NK-92 treated with Interleukin-12 subunit alpha and Interleukin-12 subunit beta, amount 100 ng/mL, for 24 hours (cell line): ENCODE measurements at places on chromosomes 3 and 15.

DNA sequence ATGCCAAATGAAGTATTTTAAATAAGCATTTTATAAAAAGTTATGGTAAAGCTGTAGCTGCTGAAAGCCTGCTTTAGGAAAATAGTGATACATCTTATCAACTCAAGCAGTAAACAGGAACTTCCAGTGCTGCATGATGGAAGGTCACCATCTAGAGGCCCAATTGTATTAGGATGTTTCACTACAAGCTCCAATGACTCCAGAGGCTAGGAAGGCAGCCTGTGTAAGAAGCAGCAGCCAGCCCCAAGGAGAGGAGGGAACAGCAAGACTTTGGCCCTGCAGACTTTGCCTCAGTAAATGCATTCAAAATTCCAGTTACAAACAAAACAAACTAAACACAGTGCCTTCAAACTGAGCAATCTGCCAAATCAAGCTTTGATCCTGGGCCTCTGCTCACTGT is 32.1 kb downstream of the ILDR1 start:
- no peak for DNase-seq

DNA sequence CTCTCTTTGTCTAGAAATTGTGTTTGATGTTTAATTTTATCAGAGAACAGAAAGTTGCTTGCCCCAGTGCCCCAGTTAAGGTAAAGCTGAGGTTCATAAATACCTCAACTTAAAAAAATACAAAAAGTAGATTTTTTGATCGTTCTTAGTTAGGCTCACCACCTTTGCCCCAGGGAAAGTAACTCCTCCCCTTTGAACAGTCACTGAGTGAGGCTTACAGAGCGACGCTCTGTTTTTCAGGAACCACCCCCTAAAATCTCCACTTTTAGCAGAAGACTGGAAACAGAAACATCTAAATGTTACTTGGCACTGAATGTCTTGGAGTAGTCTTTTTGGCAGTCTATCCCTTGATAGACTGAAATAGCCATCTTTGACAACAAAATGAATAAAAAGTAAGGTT is 24.9 kb downstream of the BLM start:
- DNase-seq, result no peak

- no peak for DNase-seq
Measured at GRCh38 chr15:64856429-64857145, 14.9 kb downstream of the PLEKHO2 start.

DNA sequence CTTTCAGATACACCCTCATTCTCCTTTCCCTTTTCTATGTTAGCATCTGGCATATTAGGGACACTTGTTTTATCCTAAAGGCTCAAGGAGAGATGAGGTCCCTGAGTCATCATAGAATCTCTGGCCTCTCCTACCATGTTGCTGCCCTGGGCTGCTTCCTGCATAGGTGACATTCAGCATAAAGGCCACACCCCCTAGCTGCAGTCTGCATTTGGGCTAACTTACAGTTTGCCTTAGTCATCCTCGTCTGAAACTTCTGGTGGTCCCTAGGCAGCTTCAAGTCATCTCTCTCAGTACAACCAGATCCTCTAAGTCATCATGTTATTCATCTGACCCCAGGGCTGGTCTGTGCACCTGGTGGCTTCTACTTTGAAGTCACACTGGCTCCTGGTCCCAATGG is 982.7 kb upstream of the NR2F2 start:
- peak; percentile 26 for DNase-seq

DNA sequence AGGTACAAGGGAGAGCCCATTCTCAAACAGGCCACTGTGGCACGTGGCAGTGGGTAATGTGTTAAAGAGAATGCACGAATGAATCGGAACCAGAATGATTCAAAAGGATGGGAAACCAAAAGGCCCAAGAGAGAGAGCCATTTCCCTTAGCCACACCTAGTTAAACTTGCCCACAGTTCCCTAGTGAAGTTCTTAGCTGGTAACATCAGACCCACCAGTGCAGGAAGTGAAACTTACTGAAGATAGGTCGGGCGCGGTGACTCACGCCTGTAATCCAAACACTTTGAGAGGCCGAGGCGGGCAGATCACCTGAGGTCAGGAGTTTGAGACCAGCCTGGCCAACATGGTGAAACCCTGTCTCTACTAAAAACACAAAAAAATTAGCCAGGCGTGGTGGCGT is 97.1 kb downstream of the MEX3B start:
- no peak for DNase-seq

- DNase-seq, result peak; percentile 63
Measured at GRCh38 chr15:40367686-40368611, 9.9 kb downstream of the DISP2 start.

- DNase-seq, result no peak
Measured at GRCh38 chr15:65940618-65940909, 71.3 kb downstream of the RAB11A start.

DNA sequence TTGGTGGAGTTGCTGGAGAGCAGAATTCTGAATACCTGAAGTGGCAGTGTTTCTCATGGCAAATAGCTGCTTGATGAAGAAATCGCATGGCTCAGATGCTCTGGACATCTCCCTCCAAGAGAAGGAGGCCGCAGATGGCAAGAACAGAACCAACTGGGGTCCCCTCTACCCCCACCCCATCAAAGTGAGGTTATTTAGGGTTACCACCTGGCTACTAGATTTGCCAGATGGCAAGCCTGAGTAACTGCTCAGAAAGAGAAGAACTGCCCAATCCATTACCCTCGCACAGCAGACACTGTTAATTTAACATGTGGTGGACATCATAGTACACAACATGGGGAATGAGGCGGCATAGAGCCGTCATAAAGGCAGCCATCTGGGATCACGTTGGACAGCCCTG is 30.5 kb upstream of the LIPC start:
- DNase-seq, result no peak

DNA sequence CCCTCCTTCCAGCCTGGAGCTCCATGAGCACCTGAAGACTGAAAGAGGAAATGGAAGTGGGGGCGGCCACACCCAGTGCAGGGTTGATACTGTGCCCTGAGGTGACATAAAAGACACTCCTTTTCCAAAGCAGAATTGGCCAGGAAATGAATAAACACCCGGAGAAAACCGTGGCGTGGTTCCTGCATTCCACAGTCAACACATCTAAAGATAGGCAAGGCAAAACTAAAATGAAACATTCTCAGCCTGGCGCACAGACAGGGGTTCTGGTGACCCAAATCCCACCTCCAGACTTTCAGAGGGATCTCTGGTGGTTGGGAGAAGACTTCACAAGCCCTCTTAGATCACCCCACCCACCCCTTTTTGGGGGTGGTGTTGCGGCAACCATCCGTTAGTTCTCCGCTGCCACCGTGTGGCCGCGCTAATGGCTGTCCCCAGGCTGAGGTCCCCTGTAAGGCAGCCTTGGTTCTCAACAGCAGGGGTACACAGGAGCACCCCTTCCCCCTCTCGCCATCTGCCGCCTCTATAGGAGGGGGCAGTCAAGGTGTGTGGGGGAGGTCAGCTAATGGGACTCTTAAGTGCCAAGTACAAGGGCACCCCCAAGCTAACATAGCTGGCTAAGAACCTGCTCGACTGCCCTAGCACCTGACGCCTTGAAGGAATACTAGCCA is 2.5 kb upstream of the MST1R start:
- DNase-seq, result no peak

- no peak for DNase-seq
Measured at GRCh38 chr3:141928631-141929270, 52.3 kb downstream of the ATP1B3 start.

DNA sequence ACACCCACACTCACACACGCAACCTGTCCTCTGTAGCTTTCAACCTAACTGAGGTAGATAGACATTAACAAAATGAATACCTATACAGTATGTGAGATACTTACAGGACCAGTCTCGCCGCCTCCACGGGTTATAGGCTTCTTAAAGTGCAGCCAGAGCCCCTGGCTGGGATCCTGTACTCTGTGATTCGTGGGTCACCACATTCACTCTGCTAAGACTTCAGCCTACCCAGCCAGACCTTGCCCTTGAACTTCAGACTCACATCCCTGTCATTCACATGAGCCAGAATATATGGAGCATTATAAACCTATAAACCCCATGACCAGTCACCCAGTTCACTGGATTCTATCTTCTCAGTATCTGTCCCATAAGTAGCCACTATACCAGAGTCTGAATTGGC is 1.4 kb downstream of the DLEC1 start:
- no peak for DNase-seq

DNA sequence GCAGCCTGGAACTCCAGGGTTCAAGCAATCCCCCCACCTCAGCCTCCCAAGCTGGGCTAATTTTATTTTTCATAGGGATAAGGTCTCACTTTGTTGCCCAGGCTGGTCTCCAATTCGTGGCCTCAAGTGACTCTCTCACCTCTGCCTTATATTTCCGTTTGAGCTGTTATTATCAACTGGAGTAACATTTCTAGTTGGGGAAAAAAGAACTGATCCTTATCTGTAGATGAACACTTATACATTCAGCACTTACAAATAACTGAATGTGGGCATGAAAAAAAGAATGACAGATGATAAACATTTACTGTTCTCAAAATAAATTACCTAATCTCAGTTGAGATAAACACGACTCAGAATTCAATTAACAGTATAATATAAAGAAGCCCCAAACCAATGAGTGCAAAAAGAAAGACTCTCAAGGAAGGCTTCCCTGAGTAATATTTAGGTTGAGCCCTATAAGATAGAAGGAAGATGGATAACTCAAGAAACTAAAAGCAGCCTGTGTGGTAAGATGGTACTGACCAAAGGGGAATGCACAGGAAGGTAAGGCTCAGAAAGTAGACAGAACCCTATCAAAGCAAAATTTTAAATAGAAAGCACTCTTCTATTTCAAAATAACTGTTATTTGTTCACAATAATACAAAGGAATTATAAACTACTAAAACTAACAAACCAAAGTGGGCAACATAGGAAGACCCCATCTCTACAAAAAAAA is 11.8 kb downstream of the UBE3A start:
- DNase-seq, result no peak

- no peak for DNase-seq
Measured at GRCh38 chr3:126685493-126685892, 18.5 kb upstream of the CHCHD6 start.

- DNase-seq, result no peak
Measured at GRCh38 chr15:36756707-36757106, 177.3 kb downstream of the CDIN1 start.

- no peak for DNase-seq
Measured at GRCh38 chr3:157931517-157931916, 174.7 kb downstream of the SHOX2 start.

- no peak for DNase-seq
Measured at GRCh38 chr15:49247556-49248110, 77.6 kb downstream of the GALK2 start.

DNA sequence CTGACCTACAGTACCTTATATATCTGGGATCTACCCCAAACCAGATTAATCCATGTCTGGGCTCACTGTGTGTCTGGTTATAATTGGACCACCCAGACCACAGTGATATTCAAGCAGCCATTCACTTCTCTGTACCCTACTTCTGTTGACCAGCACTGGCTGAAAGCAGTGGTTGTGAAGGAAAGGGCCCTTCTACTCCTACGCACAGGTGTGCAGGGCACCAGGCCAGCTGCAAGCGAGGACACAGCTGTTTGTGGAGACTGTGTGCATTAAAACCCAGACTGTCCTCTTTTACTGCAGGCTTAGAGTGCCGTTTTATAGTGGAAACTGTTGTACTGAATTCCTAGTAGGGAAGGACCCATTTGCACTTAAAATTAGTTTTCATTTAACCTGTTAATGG is 29.5 kb downstream of the CTDSPL start:
- no peak for DNase-seq

- no peak for DNase-seq
Measured at GRCh38 chr15:33309602-33310276, 1.0 kb upstream of the RYR3 start.

DNA sequence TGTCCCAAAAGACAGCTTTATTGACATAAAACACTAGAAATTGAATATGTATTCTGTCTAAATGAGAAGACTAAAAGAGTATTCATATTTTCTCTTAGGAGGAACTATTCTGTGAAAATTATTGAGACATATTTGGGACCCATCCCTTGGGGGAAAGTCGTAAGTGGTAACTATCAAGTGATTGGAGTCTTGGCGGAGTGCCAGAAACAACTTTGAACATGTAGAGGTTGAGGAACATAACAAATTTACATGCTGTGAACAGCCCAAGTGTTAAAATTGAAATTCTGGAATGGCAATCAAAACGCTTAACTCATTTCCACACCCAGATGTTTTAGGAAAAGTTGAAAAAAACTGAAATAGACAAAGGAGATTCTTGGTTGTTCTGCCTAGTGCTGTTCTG is 1034.6 kb downstream of the NSUN3 start:
- DNase-seq, result no peak

DNA sequence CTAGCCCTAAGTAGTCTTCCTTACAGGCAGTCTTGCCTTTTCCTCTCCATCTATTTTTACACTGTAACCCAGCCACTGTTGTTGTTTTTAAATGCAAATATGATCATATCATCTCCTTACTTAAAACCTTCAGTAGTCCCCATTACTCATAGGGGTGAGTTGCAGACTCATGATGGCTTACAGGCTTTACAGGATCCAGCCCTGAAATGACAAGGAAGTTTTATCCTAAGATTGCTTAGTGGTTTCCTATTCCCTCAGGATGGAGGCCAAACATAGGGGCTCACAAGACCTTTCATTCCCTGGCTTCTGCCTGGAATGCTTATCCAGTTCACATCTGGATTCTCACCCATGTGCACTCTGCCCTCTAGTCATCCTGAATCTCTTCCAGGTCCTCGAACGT is 27.7 kb upstream of the PCOLCE2 start:
- DNase-seq, result no peak

- DNase-seq, result no peak
Measured at GRCh38 chr3:32457971-32458471, 44.6 kb downstream of the CMTM6 start.

DNA sequence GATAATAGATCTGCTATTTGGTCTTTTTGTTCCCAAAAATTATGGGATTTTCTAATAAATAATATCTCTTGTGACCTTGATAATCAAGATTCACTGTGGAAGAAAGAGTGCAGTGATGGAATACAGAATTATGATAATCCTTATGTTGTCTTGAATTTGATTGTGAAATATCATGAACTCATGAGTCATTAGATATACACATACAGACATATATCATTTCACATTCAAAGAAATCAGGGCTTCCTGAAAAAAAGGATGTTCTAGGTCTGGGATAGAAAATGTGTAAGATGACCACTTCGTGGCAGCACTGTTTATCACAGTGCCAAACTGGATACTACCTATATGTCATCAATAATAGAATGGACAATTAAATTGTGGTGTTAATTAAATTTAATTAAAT is 97.7 kb downstream of the DPH6 start:
- DNase-seq, result no peak

DNA sequence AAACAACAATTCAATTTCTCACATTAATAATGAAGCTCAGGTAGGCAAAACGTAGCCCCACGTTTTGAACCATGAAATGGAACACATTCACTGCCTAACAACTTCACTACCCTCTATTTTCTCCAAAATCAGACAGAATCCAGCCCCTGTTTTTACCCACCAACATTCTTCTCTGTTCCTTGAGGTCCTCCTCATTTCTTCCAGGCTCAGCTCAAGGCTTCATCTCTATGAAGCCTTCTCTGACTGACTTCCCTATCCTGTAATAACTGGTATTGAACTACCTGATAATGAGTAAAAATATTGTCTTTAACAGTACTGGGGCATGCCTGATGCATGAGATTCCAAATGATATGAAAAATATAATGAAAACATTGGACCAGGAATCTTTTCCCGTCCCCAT is 2.2 kb downstream of the TFRC start:
- DNase-seq, result no peak
